ENCODE measurements at places on chromosomes 5 and 9.

DNA sequence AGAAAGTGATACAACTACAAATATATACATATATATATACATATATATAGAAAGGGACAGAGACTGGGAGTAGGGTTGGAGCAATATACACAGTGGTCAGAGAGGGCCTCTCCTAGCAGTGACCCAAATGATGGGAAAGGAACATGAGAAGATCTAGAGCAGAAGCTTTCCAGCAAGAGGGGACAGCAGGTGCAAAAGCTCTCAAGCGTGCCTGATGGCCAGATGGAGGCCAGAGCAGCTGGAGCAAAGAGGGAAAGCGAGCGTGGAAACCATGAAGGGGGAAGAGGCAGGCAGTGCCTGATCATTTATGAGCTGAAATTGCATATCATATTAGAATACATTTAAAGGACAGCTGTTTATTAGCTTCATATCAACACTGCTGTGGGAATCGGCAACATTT lies 7.6 kb upstream of the GRPEL2 start:
- no peak for DNase-seq

DNA sequence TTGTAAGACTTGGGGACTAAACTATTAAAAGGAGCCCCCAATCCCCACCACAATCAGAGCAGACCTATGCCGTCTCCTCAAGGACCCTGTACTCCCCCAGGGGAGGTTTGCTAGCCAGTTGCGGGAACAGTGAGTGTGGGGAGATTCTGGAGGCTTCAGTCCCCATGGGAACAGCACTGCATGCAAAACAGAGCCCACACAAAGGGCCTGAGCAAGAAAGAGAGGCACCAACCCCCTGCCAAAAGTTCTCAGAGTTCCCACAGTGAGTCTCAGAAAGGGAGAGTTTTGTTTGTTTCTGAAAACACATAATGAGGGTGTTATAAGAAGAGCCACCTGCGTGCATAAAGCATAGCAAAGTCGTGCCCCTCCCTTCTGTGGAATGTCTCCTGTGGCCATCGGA lies 56.6 kb downstream of the CFAP90 start:
- DNase-seq, result no peak

DNA sequence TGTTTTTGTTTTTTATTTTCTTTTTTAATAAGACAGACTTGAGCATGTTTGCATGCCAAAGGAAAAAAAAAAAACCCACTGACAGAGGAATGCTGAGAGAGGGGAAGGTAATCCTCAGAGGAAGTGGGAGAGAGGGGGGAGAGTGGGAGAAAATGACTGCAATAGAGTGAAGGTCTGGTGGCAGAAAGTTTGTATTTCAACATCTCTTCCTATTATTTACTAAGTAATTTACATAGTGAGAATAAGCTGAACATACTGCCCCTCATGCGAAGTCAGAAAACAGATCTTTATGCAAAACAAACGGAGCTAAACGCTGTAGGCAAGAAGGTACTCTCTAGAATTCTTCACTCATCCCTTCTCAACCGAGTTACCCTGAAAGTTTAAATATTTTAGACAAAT lies 45.0 kb downstream of the ELL2 start:
- no peak for DNase-seq

- DNase-seq, result no peak
These were observed 109.0 kb downstream of the FAM174A start for GRCh38 chr5:100644185-100644584.

DNA sequence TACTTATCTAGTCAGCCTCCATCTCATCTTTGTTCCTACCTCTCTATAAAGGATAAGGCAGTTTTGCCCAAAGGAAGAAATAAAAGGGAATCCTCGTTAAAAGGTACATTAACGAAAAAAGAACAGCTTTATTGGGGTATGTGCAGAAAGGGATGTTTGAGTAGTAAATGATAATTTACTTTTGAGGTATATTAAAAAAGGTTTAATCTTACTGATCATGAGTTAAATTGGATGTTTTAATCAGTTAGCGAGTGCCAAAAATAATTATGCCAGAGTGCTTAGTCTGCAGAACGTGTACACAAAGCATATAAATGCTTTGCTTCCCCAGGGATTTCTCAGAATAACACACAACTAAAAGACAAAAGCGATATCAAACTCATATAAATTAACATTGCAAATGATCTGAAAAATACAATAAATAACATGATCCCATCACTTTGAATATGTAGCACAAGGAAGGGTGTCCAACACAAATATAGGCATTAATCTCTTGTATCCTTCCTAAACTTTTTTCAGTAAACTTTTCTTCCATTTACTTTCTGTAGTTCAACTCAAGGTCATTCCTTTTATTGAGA lies 865.0 kb downstream of the NR2F1-AS1 start:
- no peak for DNase-seq

DNA sequence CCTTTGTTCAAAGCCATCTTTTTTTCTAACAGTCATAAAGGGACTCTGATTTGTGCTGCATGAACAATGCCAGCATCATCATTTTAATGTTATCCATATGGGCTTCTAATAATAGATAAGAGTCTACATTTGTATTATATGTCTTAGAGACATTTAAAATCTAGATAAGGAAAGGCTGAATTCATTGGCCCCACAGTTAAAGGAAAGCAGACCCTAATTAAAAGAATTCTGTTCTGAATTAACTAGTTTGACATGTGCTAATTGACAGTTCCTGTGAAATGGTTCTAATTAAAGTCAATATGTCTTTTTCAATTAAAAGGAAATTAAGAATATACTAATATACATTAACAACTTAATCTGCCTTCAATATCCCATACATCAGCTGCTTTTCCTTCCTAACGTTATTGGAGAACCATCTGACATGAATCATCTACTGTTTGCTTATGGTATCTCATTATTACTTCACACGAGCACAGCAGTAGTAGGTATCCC lies 104.7 kb downstream of the NR2F1-AS1 start:
- no peak for DNase-seq

DNA sequence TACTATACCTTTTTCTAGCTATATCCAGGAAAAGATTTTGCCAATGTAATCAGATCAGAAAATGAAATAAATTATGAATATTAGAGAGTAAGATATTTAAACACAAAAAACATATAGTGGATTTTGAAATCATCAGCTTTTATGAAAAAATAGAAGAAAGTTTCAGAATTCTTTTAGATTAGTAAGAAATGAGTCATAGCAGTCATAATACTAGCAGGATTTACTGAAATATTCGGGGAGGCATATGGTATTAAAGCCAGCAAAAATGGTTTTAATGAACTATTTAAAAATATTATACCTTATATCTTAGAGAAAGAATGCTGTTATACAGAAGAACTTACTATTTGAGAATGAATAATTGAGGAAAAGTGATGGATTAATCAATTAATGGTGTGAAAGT lies 303.6 kb upstream of the NUDT12 start:
- DNase-seq, result no peak

DNA sequence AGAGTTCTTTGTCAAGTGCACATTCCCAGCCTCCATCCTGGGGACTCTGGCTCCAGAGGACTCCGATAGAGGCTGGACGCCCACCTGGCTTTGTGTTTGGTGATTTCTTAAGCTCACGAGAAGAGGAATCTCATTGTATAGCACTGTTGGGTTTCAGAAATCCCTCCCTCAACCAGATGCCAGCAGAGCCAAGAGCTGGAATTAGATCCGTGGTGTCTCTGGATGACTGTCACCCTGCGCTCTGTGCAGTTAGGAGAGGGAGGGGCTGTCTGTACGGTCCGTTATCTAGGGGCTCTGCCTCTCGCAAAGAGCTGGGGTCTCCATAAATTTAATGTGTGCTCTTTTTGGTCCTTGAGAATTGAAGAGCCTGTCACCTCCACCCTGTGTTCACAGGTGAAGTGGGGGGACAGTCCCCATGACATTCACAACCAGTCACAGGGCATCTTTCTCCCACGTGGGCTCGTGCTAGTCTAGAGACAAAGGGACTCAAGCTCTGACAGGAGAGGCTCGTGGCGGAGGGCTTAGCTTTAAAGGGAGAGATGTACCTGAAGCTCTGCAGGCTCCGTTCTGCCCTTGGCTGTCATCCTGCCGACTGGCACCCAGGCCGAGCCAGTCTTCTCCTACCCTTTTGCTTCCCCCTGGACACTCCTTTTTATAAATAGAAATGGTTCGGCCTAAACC lies 41.4 kb downstream of the FAM78A start:
- no peak for DNase-seq

- no peak for DNase-seq
These were observed 17.0 kb downstream of the PTBP3 start for GRCh38 chr9:112316258-112316943.

- DNase-seq, result no peak
These were observed 34.9 kb upstream of the FAM120AOS start for GRCh38 chr9:93488244-93488643.

GRCh38 chr9:130938184-130938651 lies 829 bp downstream of the FIBCD1 start:
- DNase-seq, result no peak

GRCh38 chr9:12604164-12604821 lies 88.9 kb upstream of the TYRP1 start:
- peak; percentile 72 for DNase-seq

- no peak for DNase-seq
These were observed 22.8 kb upstream of the DTWD2 start for GRCh38 chr5:119011186-119011585.

DNA sequence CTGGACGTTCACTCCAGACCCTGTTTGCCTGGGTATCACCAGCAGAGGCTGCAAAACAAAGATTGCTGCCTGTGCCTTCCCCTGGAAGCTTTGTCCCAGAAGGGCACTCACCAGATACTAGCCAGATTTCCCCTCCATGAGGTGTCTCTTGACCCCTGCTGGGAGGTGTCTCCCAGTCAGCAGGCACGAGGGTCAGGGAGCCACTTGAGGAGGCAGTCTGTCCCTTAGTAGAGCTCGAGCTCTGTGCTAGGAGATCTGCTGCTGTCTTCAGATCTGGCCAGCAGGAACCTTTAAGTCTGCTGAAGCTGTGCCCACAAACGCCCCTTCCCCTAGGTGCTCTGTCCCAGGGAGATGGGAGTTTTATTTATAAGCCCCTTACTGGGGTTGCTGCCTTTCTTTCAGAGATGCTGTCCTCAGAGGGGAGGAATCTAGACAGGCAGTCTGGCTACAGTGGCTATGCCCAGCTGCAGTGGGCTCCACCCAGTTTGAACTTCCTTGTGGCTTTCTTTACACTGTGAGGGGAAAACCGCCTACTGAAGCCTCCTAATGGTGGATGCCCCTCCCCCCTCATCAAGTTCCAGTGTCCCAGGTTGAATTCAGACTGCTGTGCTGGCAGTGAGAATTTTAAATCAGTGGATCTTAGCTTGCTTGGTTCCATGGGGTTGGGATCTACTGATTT lies 253.9 kb downstream of the SPATA31D1 start:
- no peak for DNase-seq

GRCh38 chr5:31144364-31144763 lies 49.1 kb upstream of the CDH6 start:
- no peak for DNase-seq

- peak; percentile 68 for DNase-seq
These were observed 885 bp downstream of the RNF44 start for GRCh38 chr5:176536132-176536901.
